CD8-positive, alpha-beta memory T cell (primary cell): ENCODE measurements at places on chromosomes 16 and 17. TPM values are rescaled to one million over a fixed set of nuclear protein-coding genes. Genes with fewer than 3 reads are reported as not detected.

GRCh38 chr16:72901000-72901627, 146.8 kb downstream of the ZFHX3 start:
- H3K4me1 ChIP-seq: no peaks in the 10 kb centered on the region
- H3K4me3 ChIP-seq: no peak overlapping the region
- no peaks in the 10 kb centered on the region for H3K27me3 ChIP-seq
- H3K27ac ChIP-seq: no peak overlapping the region

Gene RASL10B
- 0.79 TPM for total RNA-seq

DNA sequence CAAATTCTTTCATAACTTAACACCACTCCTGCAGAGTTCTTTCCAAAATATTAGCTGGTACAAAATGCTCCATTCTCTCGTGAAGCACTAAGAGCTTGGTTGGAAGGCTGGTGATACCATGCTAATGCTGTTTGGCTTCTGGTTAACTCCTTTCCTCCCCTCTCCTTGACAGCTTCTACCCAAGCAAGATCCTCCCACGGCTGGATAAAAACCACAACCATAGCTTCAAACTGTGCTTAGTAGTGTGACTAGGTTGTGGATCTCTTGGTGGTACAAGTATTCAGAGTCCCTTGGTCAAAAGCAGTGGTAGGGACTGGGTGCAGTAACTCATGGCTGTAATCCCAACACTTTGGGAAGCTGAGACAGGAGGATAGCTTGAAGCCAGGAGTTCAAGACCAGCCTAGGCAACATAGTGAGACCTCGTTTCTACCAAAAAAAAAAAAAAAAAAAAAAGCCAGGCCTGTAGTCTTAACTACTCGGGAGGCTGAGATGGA, 2.3 kb downstream of the PHAF1 start:
- H3K36me3 ChIP-seq: no peaks in the 10 kb centered on the region
- H3K27ac ChIP-seq: no peak overlapping the region
- no peak for DNase-seq
- H3K4me3 ChIP-seq: no peak overlapping the region
- H3K27me3 ChIP-seq: no peaks in the 10 kb centered on the region

Gene SLC2A4
- 0.24 TPM for total RNA-seq
